ENCODE measurements at places on chromosomes 3 and 15.

DNA sequence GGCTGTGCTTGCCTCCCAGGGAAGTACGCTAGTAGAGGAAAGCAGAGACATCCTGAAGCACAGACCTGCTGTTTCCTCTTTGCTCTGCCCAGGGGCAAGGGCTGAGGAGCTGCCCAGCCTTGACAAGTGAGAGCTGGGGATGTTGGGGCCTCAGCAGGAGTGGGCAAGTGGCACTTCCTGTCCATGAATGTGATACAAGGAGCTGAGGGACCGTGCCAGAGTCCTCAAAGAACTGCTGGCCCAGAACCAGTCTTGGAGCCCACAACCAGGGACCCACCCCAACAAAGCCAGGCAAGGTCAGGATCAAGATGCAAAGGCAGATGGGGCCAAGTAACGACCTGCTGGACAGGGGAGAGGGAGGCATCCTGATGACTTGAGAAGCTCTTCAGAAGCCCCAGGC, 70.3 kb downstream of the TRIM42 start:
- DNase-seq = no peak

- DNase-seq = no peak
These were observed 44.6 kb upstream of the LEKR1 start for GRCh38 chr3:156781310-156782230.

- no peak for DNase-seq
These were observed 277.2 kb upstream of the ARHGEF26 start for GRCh38 chr3:153843994-153844393.

GRCh38 chr15:45091576-45091975, 22.4 kb downstream of the DUOX2 start:
- no peak for DNase-seq

DNA sequence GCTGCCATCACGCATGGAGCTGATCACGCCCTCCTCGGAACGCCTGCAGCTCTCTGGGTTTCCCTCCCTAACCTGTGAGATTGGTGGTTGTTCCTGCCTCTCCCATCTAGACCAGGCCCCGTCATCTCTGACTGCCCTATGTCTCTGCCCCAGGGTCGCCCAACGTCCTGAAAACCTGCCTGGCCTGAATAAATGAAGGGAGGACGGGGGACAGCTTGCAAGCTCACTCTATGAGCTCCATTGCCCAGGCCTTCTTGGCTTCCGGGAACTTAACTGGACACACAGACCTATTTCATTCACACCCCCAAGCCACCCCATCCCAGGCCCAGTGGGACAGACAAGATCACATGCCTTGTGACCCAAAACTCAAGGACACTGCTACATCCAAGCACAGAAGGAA, 274.2 kb downstream of the XXYLT1 start:
- no peak for DNase-seq

- DNase-seq = no peak
These were observed 143.3 kb upstream of the RBMS3 start for GRCh38 chr3:29137601-29138000.

- DNase-seq = no peak
These were observed 11.3 kb downstream of the CISH start for GRCh38 chr3:50600141-50600753.

GRCh38 chr3:114554731-114555130, 260.9 kb downstream of the TIGIT start:
- DNase-seq = no peak

- DNase-seq = no peak
These were observed 3.8 kb downstream of the MPI start for GRCh38 chr15:74893627-74894026.

DNA sequence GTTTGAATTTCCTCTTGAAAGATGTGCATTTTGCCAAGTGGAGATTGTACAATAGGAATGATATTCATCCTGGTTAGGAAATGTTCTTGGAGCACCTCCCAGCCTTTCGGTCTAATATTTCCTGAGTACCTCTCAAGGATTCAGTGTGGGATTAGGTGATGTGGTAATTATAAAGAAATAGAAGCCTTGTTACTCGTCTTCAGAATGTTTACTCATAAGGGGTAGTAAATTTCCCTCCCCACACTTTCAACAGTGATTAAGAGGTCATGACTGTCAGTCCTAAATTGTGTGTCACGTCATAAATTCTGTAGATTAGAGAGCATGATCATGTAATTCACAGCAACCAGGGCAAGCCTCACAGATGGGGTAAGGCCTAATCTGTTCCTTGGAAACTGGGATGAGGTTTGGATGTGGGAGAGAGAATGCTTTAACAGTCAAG, 633.1 kb upstream of the TBL1XR1 start:
- DNase-seq = no peak

DNA sequence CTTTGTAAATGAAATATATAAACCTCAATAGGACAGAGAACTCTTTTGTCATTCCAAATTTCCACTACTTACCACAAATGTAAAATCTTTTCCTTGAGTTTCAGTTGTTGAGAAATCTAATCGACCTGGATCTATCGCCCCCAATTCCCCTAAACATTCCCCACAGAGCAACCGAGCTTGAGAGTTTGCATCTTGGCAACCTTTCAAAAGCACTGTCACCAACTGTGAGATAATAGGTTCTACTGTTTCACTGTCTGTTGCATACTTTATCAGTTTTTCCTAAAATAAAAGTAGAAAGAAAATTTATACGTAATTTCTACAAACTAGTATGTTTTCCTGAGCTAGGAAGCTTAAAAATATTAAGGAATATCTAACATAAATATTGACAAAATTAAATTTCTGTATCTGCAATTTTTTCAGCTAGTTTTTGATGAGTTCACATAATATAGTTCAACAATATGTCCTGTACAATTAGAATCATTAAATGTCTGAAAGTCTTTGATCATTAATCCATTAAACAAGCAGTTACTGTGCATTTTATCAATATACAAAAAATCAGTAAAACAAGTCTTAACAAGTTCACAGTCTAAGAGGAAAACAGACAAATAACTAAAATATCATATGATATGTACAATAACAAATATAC, 54.5 kb downstream of the ATR start:
- DNase-seq = no peak

GRCh38 chr3:10780243-10780642, 35.8 kb upstream of the SLC6A11 start:
- DNase-seq = no peak

DNA sequence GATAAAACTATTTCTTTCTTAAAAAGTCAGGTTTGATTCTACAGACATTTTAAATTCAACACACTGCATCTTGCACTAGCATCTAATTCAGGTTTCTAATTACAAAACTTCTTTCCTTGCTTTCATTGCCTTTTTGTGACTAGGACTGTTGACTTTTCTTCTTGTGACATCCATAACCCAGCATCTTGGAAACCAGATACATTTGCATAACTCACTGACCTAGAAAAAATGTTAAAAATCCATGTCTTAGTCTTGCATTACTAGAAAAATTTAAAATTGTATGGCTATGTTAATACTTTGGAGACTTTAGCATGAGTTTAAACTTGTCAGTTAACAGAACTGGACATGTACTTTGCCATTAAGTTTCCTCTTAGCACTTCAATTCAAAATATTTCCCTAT, 72.7 kb downstream of the DTWD1 start:
- DNase-seq = no peak

- no peak for DNase-seq
These were observed 311.3 kb downstream of the PLCL2 start for GRCh38 chr3:17195856-17196604.

DNA sequence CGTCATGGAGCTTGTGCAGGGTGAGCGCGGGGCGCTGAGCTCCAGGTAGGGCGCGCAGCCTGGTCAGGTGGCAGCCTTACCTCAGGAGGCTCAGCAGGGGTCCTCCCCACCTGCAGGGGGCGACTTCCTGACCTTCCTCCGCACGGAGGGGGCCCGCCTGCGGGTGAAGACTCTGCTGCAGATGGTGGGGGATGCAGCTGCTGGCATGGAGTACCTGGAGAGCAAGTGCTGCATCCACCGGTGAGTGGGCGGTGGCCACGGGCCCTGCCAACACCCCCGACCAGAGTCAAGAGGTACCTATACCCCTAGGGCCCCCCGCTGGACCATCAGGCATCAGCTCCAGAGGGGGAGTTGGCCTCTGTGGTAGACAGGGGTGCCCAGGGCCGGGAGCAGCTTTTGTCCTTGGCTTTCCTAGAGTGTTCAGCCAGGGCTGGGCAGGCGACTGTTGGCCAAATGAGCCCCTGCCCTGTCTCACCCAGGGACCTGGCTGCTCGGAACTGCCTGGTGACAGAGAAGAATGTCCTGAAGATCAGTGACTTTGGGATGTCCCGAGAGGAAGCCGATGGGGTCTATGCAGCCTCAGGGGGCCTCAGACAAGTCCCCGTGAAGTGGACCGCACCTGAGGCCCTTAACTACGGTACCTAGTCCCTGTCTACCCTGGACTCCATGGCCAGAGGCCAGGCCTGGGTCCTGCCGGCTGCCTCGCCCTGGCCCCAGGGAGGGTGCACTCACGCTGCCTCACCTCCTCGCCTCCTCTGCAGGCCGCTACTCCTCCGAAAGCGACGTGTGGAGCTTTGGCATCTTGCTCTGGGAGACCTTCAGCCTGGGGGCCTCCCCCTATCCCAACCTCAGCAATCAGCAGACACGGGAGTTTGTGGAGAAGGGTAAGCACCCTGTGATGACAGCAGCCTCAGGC, 9.1 kb downstream of the FES start:
- DNase-seq = no peak

DNA sequence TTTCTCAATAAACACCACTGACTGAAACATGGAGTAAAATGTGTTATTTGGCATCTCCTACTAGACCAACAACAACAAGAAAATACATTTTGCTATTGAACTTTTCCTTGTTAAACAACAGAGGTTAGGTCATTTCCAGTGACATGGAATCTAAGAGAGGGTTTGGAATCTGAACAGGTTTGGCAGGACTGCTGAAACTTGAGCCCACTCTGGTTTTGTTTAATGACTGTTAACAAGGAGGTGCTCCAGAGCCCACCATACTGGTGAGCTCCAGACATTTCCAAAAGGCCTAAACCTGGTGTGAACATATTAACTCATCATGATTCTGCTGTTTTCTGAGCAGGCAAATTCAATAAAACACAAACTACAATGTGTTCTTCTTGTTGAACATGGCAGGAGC, 330.7 kb upstream of the TRIM42 start:
- no peak for DNase-seq

DNA sequence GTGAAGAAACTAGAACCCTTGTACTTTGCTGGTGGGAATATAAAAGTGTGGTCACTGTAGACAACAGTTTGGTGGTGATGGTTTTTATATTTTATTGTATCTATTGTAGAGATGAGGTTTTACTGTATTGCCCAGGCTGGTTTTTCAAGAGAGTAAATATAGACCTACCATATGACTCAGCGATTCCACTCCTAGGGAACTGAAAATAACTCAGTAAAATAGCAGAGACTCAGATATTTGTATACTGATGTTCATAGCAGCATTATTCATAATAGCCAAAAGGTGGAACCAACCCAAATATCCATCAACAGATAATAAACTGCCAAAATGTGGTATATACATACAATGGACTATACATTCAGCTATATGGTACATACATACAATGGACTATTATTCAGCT, 68.8 kb upstream of the IL12A start:
- DNase-seq = no peak

Data from stimulated activated CD4-positive, alpha-beta T cell treated with anti-CD3 and anti-CD28 coated beads, Interleukin-1b, Interleukin-23, amount 100 ng/mL, for 1 hour (primary cell).